ENCODE measurements at places on chromosomes 3 and 15.

GRCh38 chr15:99239545-99240198, 9.7 kb downstream of the TTC23 start:
- no peak for DNase-seq

GRCh38 chr15:56913670-56914069, 4.8 kb upstream of the TCF12 start:
- DNase-seq = no peak

DNA sequence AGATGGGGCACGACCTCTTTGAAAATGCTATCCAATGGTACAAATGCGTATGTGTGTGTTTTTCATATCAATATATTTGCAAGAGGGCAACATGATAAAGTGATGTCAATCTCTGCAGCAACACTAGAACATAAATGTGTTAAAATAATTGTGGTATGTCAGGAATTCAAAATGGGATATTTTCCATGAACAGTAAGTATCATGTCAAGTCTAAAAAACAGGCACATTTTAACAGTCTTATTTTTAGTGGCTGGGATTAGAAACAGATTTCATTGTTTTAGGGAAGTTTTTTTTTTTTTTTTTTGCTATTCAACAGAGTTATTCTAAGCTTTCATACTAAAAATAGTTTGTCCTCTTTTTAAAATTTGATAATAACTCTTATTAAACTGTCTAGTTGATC, 209.8 kb downstream of the GAP43 start:
- DNase-seq = no peak

- DNase-seq = no peak
Measured at GRCh38 chr15:92772626-92773244, 117.2 kb upstream of the FAM174B start.

GRCh38 chr3:184874709-184875644, 63.0 kb downstream of the VPS8 start:
- DNase-seq = no peak

DNA sequence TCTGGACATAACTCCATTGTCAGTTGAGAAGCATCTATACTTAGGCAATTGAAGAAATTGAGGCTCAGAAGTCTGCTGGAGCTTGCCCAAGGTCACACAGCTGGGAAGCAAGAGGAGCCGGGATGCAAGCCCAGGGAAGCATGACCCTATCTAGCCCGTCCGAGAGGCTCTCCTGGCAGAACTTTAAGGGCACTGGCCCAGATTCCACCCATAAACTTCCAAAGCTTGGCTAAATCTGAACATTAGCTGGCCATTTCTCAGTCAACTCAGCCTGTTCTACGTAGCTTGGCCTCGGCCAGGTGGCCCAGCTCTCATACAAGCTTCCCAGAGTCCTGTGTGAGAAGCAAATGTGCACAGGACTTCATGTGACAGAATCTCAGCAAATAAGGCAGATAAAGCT, 75.8 kb downstream of the LRIG1 start:
- no peak for DNase-seq

- DNase-seq = no peak
Measured at GRCh38 chr3:8757551-8758518, 11.6 kb downstream of the OXTR start.

Measured in stimulated activated CD4-positive, alpha-beta T cell treated with anti-CD3 and anti-CD28 coated beads, Interleukin-1b, Interleukin-23, amount 100 ng/mL, for 4 hours (primary cell).